ENCODE measurements at places on chromosomes 12 and 14. TPM values are rescaled to one million over a fixed set of nuclear protein-coding genes. Genes with fewer than 3 reads are reported as not detected.
A peak's percentile ranks its signal among the peaks of the same experiment; 100 is the strongest.

DNA sequence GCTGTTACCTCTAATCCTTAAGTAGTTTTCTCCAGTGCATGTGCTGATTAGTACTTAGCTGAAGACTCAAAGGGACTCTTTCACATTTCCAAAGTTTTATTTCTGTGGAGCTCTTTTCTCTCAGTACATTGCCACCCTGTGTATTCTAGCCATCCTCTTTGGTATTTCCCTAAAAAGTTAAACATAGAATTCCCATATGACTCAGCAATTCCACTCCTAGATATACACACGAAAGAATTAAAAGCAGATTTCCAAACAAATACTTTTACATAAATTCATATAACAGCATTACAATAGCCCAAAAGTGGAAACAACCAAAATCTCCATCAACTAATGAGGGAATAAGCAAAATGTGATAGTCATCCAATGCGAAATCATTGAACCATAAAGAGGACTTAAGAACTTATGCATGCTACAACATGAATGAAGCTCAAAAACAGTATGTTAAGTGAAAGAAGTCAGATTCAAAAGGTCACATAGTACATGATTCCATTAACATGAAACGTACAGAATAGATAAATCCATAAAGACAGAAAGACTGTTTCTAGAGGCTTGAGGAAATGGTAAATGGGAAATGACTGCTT, 9.0 kb upstream of the NOVA1 start:
- DNase-seq = no peak

DNA sequence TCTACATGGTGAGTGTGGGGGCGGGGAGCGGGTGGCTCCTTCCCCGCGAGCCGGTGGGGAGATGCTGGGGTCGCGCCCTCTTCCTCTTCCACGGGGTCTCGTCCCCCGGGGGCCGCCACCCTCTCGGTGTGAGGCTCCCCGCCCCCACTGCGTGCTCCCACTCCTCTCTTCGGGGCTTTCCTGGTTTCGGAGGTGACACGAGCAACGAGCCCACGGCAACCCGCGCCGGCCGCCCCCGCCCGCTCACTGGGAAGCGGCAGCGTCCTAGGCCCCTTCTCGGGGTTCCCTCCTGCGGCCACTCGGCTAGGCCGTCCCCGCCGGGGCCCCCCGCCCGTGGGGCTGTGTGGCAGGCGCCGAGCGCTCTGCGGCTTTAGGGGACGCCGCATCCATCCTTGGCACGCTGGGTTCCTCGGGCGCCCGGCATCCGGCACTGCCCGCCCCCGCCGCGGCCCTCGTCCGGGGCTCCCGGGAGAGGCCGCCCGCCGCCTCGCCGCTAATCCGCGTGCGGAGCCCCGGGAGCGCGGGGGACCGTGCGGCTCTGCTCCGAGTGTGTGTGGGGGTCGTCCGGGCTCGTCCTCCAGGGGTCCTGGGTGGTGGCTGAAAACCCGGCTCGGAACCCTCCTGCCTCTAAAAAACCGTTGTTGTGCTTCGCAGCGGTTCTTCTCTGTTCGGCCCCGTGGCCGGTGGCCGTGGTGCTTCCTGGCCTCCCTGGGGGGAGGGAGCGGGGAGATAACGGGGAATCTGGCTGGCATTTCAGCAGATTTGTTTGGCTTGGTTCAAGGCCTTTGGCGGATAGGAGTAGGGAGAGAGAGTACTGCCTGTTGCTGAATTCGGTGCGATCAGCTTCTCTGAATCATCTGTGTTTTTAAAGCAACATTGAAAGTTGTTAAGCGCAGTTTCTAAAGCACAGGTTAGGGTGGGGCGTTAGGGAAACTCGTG, 1.0 kb downstream of the PCNX1 start:
- DNase-seq = peak; percentile 83

GRCh38 chr12:63220921-63221320, 69.9 kb upstream of the AVPR1A start:
- DNase-seq = no peak

DNA sequence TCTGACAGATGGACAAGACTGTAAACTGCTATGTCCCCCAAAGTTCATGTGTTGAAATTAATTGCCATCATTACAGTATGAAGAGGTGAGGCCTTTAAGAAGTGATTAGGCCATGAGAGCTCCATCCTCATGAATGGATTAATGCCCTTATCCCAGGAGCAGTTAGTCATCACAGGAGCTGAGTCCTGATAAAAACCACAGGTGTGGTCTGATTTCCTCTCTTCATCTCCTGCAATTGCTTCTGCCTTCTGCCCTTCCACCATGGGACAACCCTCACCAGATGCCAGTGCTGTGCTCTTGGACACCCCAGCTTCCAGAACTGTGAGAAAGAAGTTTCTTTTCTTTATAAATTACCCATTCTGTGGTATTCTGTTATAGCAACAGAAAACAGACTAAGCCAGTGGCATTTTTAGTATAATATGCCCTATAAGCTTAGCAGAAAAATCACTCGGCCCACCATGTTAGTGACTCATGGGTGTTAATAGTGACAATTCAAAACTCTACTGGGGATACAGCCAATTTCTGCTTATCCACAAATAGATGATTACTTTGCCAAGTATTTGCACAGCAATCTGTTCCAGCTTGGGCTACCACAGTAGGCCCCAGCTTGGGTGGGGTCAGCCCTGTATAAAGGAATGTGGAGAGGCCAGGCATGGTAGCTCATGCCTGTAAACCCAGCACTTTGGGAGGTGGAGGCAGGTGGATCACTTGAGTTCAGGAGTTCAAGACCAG, 129.0 kb upstream of the BCL2L14 start:
- DNase-seq = no peak

The PTCSC3 gene
- not detected for total RNA-seq

- no peak for DNase-seq
These were observed 50.9 kb downstream of the TRAF3 start for GRCh38 chr14:102828151-102828550.

The SERPINA9 gene
- total RNA-seq = not detected

The ADCY6 gene
- total RNA-seq = 75.0 TPM

DNA sequence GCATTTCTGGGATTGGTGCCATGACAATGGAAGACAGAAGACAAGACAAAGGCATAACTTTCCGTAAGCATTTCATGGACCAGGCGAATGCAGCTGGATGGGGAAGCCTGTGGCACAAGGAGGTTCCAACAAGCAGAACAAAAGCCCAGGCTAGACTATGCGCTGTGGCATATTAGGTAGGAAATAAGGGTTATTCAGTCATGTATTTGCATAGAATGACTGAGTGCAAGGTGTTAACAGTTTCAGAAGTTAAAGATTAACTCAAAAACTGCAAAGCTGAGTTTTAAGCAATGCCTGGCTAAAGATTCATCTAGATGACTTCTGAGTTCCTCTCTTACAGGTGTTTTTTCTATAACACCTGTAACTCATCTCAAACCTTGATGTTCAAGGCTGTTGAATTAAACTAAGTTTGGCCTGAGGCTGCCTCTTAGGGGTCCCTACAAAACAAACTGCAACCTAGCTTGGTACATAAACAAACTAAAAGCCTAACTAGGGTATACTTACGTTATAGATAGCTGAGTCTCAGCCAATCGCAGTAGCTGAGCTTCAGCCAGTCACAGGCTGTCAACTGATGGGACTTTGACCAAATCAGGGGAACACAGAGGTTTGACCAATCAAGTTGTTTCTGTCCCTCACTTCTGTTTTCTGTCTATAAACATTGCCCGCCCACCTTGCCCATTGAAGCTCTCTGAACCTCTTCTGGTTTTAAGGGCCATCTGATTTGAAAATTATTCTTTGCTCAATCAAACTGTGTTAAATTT, 52.2 kb upstream of the PLBD1 start:
- no peak for DNase-seq

The CYP27B1 gene
- 0.12 TPM for total RNA-seq

The DLK1 gene
- not detected for total RNA-seq

- DNase-seq = no peak
These were observed 51.8 kb downstream of the MOK start for GRCh38 chr14:102252834-102253801.

DNA sequence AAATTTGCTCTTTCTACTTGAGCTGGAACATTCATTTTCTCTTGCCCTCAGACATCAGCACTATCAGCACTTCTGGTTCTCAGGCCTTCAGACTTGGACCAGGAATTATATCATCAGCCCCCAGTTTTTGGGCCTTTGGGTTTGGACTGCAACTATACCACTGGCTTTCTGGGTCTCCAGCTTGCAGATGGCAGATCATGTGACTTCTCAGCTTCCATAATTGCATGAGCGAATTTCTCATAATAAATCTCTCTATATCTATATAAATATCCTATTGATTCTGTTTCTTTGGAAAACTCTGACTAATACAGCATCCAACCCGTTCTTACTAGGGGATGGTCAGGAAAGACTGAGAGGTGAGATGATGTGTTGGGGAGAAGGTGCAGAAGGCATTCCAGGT, 22.4 kb upstream of the DYRK2 start:
- DNase-seq = no peak

The TAS2R13 gene
- 1.8 TPM for total RNA-seq

The CARMIL3 gene
- 0.17 TPM for total RNA-seq

The CRACR2A gene
- total RNA-seq = 15.5 TPM

- no peak for DNase-seq
These were observed 344.9 kb upstream of the STXBP6 start for GRCh38 chr14:25394791-25395391.

Measured in right cardiac atrium (tissue), 5 donors.